ENCODE measurements at places on chromosomes 4 and X. TPM values are rescaled to one million over a fixed set of nuclear protein-coding genes. Genes with fewer than 3 reads are reported as not detected.

- no peak for DNase-seq
Observed at GRCh38 chr4:79987401-79987800, 85.6 kb downstream of the ANTXR2 start.

DNA sequence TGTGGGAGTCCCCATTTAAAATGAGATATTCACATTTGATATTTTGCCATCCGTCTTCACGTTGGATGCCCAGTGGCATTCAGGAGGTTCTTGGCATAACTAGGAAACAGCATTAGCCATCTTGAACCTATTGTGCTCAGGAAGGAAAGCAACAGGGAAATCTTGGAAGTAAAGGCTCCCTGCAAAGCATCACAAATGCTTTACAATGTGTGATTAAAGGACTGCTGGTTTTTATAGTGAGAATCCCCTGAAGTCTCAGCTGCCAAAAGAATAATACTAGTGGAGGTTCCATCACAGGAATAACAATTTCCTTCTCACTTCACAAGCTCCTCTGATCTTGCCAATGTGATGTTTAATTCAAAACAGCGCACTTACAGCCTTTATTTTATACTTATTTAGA is 49.7 kb upstream of the NPNT start:
- no peak for DNase-seq

GRCh38 chr4:38181286-38181685 is 221.1 kb downstream of the PTTG2 start:
- DNase-seq = no peak

GRCh38 chr4:74217365-74217764 is 59.4 kb downstream of the MTHFD2L start:
- no peak for DNase-seq

DNA sequence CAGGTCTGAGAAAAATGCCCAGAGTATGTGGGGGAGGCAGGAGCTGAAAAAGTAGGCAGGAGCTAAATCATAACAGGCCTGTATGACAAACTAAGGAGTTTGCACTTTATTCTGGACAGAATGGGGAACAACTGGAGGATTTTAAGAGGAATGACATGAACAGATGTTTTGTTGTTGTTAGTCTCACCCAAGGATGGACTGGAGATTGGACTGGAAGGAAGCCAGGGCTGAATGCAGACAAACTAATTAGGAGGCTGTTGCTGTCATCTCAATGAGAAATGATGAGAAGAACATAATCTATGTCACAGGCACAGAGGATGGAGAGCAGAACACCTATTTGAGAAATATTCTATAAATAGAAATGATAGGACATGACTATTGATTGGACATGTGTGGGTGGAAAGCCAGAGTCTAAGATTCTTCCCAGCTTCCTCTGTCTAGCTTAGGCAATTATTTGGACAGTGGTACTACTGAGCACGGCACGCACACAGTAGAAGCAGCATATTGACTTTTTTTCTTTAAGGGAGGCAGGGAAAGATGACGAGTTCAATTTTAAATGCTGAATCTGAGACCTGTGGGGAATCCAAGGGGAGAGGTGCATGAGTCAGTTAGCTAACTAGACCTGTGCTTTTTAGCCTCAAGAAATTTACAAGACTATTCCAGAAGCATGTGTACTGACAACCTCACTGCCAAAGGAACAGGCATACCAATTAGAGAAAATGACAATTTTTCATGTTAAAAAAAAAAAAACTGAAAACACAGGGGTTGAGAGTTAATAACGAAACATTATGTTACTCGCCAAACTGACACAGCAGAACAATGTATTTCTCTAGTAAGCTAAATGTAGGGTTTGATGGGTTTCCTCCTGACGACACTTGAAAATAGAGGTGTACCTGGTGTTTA is 963 bp upstream of the USO1 start:
- DNase-seq = peak; percentile 4

- peak; percentile 65 for DNase-seq
Observed at GRCh38 chrX:10189317-10190268, 32.8 kb downstream of the CLCN4 start.

GRCh38 chrX:39956803-39957394 is 140.9 kb downstream of the BCOR start:
- DNase-seq = no peak

DNA sequence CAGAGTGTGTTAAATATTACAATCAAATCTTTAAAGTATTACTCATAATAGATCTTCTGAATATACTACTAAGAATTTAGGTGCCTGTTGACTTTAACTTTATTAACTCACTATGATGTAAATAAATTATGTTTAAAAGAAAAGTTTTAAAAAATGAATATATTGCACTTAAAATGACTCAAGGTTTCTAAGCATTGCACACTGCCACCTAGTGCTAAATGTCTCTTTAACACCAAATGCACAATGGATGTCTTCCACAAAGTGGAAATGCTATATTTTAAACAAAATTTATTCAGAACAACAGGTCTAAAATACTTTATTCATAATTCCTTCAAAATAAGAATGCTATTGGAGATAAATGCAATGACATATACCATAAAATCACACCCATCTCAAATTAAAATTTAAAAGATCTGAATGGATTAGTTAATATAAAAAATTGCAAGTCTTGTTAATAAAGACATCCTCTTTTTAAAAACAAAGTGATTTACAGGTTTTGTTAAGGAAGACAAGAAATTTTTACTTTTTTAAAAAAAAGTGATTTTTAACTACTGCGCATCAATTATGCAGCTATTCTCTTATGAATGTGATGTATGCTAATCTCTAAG is 5.5 kb downstream of the INPP4B start:
- no peak for DNase-seq

DNA sequence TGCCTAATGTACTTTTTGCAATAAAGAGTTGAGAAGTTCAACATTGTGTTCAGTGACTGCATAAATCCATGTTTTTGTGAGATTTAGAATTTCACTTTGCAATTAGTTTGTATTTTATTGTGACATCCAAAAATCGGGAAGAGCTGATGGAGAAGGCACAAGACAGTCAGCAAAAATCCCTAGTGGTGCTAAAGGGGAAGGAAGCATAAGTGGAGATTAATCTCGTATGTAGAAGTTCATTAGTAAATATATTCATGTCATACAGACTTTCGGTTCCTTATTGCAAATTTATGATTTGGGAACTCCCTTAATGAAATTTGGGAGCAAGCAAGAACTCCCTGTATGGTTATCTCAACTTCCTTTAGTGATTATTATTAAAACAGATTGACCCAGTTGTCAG is 57.8 kb upstream of the SLC39A8 start:
- no peak for DNase-seq

The HCFC1 gene
- total RNA-seq = 42.8 TPM

The HSFX1 gene
- 1.5 TPM for total RNA-seq

The HSD17B11 gene
- total RNA-seq = 71.9 TPM

The ARR3 gene
- total RNA-seq = not detected

The COPS4 gene
- total RNA-seq = 111 TPM

The COL25A1 gene
- total RNA-seq = 0.16 TPM

The FABP2 gene
- not detected for total RNA-seq
